ENCODE measurements at places on chromosomes 12 and 14.
A peak's percentile ranks its signal among the peaks of the same experiment; 100 is the strongest.

DNA sequence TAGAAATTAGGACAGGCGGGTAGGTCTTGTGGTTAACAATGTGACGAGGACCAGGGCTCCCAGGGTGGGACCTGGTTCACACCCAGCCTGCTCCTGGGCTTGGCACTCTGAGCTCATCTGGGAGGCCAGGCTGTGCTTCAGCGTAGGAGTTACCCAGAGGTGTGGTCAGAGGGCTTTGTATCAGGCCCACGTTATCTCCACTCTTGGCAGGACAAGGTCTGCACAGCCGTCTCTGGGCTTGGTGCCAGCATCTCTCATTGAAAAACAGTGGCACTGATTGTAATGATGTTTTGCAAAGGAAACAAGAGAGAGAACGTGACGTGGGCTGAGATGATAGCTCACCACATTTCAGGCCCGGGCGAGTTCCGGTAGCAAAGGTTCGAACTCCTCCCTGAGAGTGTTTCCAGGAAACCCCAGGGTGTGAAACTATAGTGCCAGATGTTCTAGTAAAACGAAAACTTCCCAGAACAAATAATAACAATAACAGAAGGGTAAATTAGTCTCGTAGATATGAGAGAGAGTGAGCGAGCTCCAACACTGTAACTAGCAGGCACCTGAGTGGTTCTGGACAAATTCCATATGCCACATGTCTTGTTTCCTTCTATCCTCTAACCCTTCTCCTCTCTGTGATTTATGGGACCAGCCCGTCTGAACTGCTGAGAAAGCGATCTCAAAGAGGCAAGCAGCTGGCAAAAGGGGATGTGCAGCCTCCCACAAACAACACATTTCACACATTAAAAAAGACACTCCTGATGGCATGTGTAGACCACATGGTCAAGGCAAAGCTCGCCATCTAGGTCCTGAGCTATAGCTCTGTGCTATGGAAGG is 227.3 kb downstream of the KTN1 start:
- DNase-seq, result peak; percentile 88

DNA sequence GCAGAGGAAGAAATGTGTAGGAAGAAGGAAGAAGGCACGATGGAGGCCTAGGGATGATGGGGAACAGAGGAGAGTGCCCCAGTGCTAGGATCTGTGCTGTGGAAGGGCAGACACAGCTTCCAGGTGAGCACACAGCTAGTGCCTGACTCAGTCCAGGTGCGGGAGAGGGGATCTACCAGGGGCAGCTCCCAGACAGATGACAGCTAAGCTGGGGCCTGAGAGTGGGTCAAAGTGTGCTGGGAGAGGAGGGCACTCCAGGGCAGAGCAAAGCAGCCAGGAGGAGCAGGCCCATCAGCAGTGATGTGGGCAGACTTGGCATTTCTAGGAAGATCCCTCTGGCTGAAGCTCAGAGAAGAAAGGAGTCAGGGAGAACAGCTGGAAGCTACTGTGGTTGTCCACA is 36.7 kb downstream of the LRTM2 start:
- DNase-seq, result no peak

DNA sequence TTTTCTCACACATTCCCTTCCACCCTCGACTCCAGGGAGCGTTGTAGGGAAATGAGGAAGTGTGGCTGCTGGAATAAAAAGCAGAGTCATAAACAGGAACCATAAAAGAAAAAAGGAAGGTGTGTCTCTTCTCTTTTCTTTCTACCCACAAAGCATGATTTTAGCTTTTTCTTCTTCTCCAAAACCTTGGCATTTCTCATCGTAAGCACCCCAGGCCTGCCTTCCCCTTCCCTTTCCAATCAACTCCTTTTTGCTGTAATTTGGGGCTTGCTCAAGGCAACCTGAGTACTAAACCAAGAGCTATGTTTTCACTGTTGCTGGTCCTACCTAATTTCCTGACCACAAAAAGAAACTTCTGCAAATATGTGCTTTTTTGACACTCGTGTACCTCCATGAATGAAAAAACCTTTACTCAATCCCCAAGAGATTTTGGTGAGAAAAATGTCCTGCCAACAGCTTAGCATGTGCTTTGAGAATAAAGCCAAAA is 9.2 kb downstream of the PLBD1 start:
- DNase-seq, result no peak

GRCh38 chr12:104793285-104793684 is 164.8 kb downstream of the SLC41A2 start:
- peak; percentile 10 for DNase-seq

DNA sequence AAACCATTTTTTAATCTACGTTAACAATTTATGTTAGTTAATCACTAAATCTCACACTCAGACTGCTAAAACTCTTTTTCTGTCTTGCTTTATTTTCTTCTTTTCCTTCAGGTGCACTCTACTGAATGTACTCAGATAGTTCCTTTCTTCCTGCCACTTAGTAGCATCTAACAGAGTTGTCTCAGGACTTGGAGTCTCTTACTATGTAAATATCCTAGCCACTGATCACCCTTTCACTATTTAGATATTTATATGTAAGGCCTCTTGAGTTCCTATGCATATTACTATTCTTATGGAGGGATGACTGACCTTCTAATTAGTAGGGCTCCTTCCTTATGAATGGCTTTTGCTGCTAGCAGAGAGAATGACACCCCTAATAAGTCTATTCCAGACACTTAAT is 586.3 kb downstream of the RERGL start:
- DNase-seq, result no peak

DNA sequence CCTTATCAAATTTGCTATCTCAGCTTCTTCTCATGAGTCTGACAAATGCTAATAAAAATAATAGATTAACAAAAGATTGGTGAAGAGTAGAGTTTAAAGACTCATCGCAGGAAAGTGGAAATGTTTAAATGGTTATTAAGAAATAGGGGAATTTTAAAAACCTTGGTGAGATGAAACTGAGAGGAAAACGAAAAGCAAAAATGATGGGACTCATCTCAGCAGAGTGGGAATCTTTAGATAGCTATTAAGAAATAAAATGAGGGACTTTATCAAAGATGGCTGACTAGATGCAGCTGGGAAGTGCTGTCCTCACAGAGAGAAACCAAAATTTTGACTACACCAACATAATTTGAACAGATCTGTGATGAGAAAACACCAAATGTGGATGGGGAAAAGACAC is 79.2 kb upstream of the CD163 start:
- no peak for DNase-seq

GRCh38 chr12:88300931-88301330 is 158.8 kb downstream of the TMTC3 start:
- DNase-seq, result no peak

GRCh38 chr14:68815298-68816182 is 22.7 kb upstream of the ZFP36L1 start:
- DNase-seq, result no peak

GRCh38 chr14:89926694-89927093 is 27.8 kb downstream of the EFCAB11 start:
- peak; percentile 89 for DNase-seq

DNA sequence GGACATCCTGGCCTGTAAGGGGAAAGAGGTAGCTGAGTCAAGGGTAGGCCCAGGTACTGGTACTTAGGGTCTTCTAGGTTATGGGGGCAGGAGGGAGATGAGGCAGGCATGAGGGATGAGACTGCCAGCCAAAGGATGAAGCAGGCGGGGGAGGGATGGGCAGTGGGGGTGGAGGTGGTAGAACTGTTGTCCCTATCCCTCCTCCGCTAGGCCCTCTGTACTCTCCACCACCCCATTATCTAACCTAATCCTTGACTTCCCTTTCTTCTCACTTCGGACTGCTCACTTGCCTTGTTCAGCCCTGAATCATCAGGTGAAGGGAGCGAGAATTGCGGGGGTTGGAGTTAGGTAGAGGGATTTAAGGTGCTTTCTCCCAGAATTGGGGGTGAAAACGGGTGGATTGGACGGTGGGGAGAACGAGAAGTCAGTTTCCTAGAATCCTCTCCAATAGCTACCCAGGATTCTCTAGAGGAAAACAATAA is 562 bp downstream of the PAN2 start:
- DNase-seq, result no peak

DNA sequence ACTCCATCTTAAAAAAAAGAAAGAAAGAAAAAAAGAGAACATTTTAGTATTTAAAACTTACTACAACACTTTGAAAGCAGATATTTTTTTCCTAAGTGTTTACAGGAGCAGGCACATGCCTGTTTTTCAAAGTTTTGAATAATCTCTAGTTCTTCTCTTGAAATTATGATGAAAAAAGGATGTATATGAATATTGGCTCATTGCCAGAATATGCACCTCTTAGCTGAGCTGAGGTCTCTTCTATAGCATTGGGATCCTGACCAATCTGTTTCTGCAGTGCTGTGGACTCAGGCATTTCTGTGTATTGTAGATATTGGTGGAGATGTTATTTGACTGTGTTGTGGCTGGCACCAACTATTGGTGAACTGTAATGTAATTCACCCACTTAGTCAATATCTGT is 15.0 kb downstream of the TECPR2 start:
- DNase-seq, result no peak

DNA sequence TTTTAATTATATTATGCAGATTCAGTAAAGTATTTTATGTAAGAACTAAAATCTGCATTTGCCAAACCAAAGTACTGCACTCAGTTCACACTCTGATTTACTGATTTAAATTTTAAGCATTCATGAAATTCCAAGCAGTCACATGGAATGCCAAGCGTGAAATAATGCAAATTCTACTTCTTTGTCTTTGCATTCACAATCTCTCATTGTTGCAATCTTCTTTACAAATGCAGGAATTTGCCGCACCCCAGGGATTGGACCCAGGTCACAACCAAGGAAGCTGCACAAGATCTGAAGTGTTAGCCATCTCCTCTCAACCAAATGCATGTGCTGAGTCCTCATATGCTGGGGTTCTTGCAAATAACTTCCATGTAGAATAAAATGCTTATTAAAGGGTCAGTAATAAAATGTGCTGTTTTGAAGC is 71.9 kb downstream of the TUNAR start:
- DNase-seq, result no peak

- no peak for DNase-seq
These were observed 75.6 kb downstream of the USP15 start for GRCh38 chr12:62335796-62336195.

GRCh38 chr14:105093431-105094192 is 28.4 kb upstream of the GPR132 start:
- peak; percentile 80 for DNase-seq

DNA sequence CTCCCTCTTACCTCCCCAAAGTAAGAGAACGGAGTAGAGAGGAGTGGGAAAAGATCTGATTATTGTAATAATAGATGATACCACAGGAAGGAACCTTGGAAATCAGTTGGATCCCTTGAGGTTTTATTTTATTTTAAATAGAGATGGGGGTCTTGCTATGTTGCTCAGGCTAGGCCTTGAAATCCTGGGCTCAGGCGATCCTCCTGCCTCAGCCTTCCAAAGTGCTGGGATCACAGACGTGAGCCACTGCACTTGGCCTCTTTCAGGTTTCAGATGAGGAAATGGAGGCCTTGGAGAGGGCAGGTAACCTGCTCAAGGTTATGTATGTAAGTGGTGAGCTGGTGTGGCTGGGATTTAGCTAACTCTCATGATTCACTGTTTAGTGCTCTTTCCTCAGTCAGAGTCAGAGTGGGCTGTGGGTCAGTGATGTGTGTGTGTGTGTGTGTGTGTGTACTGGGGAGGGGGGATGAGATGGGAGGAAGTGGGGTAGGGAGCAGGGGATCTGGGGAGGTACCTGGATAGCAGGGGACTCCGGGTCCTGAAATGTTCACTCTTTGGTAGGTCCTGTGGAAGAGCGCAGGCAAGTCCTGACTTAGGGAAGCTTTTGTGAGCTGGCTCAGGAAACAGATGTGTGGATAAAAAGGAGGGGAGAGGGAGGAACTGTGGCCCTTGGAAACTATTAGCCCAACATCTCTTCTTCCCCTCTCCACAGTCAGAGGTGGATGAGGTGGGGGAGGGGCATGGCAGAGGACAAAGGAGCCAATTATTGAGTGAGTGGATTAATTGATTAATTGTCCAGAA is 4.7 kb upstream of the CISTR start:
- DNase-seq, result no peak

DNA sequence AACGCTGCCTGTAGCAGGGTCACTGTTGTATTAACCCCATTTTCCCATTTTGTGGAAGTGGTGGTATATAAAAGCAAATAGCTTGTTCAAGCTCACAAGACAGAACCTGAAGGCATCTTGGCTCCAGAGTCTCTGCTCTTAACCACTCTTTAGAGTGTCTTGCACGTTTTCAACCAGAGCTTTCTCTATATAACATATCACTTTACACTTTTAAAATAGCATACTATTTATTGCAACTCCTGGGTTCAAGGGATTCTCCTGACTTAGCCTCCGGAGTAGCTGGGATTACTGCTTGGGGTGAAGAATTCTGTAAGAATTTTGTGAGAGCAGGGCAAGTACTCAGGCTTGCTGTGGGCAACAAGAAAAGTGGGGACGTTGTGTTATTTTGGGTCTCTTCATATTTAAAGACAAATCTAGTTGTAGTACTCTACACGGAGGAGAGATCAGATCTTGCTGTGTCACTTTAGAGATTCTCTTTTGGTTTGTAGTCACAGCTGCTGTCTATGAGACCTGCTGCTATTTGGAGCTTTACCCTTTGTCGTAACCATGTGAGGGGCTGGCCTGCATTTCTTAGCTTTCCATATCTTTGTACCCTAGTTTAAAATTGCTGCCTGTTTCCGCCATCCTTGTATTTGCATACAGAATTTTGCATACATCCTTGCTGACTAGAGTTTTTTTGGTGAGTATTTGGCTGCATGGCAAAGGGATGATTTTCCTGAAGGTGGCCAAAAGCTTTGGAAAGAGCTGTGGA is 40.7 kb downstream of the WDR20 start:
- no peak for DNase-seq

GRCh38 chr14:94045563-94046345 is 19.6 kb downstream of the OTUB2 start:
- no peak for DNase-seq

DNA sequence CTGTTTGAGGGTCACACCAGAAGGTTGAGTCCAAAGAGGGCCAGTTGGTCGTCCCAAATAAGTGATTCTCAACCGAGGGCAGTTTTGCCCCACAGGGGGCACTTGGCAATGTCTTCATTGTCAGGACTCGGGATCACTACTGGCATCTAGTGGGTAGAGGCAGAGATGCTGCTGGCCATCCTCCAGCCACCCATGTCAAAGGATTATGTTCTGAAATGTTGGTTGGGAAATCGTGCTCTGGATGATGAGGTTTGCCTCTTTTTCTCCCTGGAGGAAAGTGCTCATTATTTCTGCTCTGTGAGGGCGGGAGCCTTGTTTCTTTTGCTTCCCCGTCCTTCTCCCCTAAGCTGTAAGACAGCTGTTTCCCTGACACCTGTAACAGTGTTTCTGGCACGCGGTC is 3.6 kb downstream of the ZNF839 start:
- DNase-seq, result peak; percentile 89

- no peak for DNase-seq
These were observed 9.7 kb downstream of the SERPINA1 start for GRCh38 chr14:94378527-94379290.

DNA sequence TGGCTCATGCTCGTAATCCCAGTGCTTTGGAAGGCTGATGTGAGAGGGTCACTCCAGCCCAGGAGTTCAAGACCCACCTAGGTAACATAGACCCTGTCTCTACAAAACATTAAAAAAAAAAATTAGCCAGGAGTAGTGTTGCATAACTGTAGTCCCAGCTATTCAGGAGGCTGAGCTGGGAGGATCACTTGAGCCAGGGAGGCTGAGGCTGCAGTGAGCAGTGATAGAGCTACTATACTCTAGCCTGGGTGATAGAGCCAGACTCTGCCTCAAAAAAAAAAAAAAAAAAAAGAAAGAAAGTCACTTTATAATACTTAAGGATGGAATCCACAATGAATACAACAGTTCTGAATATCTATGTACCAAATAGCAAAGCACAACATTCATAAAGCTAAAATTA is 10.2 kb upstream of the SLC10A1 start:
- no peak for DNase-seq

GRCh38 chr14:100159094-100159864 is at the start of gene DEGS2:
DEGS2 (minus strand) TSS chr14:100159645; CDS start chr14:100159587, 58 bp downstream.
- no peak for DNase-seq

- no peak for DNase-seq
These were observed 230.9 kb upstream of the DDHD1 start for GRCh38 chr14:53384073-53384472.

All from iris pigment epithelial cell (primary cell).